ENCODE measurements at places on chromosomes 2 and 18.

- DNase-seq, result peak; percentile 86
Measured at GRCh38 chr2:105537466-105537865, 138.6 kb upstream of the FHL2 start.

- no peak for DNase-seq
Measured at GRCh38 chr2:239322416-239323086, 78.3 kb downstream of the HDAC4 start.

- peak; percentile 66 for DNase-seq
Measured at GRCh38 chr2:60560734-60561644, 7.5 kb upstream of the BCL11A start.

DNA sequence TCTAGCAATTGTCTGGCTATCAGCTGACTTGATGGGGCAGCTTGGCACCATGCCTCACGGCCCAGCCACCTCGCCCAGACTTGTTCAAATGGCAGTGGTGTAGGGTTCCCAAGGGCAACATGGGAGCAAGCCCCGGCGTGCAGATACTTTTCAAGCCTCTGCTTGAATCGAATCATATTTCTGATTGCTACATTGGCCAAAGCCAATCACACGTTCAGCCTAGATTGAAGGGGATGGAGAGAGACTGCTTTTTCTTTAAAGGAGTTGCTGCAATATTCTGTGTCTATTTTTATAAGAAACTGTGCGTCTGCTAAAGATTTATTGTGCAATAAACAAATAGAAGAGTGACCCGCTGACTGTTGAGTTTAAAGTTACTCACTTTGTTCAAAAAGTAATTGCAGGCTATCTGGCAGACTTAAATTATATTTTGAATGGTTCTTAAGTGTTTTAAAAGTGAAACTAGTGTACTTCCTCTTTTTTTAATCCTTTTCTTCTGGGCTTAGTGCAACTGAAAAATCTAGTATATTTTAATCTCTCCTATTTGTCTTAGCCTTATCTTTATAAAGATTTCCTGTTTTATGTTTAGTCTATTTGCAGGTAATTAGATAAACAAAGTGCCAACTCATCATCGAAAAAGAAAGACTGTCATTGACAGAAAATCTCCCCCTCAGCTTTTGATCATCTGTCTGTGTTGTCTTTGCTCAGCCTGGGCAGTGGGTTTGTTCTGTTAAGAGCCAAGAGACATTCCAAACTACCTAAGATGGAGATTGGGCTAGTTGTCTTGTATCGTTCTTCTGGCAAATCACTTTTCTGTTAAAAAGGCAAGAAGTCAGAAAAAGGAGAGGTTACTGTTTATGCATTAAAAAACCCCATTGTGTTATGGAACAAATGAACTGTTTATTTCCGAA is 156.1 kb downstream of the TPGS2 start:
- peak; percentile 99 for DNase-seq

GRCh38 chr2:20198796-20199632 is 25.9 kb downstream of the SDC1 start:
- DNase-seq, result peak; percentile 62

DNA sequence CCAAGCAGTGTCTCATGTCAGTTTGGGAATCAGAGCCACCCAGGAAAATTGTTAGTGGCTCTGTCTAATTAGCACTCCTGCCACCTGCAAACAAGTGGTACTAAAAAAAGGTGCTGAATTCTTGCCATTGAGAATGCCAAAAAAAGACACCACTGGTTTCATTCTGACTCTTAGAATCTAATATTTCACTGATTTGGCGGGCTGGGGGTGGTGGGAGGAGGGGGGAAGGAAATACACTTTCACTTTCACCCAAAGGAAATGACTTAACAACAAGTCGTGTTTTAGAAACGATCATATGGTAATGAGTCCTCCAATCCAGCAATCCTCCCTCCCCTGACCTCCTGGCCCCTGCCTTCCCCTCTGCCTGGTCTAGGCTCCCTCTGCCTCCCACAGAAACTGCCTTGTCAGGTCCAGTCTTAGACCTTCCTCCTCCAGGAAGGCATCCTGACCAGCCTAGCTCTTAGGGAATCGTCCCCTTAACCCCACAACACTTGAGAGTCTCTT is 4.4 kb upstream of the KLHL29 start:
- no peak for DNase-seq

GRCh38 chr2:220849433-220849832 is 722.7 kb downstream of the EPHA4 start:
- no peak for DNase-seq

- DNase-seq, result peak; percentile 45
Measured at GRCh38 chr2:121662656-121663055, 13.4 kb upstream of the CLASP1 start.

DNA sequence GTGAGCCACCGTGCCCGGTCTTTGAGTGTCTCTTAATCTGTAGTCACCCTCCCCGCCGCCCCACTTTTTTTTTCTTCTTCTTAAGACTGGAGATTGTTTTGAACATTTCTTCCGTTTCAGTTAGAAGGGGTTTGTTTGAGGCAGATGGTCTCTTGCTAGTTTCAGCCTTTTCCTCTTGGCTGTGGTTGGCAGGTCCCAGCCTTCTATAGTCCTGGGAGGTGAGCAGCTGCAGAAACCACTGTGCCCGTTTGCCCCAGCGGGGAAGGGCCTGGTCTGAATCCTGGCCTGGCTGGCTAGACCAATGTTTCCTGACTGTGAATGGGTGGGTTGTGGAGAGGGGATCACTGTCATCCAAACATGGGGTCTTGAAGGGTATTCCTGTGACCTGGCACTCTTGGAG is 30.1 kb upstream of the MCFD2 start:
- no peak for DNase-seq

- no peak for DNase-seq
Measured at GRCh38 chr2:18482666-18483065, 77.8 kb downstream of the RDH14 start.

- DNase-seq, result no peak
Measured at GRCh38 chr2:230735884-230736283, 23.2 kb downstream of the CAB39 start.

DNA sequence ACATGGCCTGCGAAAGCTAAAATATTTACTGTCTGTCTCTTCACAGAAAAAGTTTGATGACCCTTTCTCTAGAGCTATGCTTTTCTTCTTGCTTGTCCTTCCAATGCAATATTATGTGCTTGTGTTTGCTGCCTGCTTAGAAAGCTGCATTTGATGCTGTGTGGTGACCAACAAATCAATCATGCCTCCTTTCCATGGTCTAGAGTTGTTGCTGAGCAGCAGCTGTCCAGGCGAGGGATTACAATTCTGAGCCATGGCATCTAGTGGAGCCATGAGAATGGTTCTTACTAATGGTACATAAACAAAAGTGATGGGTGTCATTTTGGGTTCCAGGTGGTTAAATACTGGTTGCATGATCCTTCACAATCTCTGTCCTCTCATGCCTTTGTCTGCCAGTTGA is 1142.1 kb downstream of the DPP10 start:
- no peak for DNase-seq

DNA sequence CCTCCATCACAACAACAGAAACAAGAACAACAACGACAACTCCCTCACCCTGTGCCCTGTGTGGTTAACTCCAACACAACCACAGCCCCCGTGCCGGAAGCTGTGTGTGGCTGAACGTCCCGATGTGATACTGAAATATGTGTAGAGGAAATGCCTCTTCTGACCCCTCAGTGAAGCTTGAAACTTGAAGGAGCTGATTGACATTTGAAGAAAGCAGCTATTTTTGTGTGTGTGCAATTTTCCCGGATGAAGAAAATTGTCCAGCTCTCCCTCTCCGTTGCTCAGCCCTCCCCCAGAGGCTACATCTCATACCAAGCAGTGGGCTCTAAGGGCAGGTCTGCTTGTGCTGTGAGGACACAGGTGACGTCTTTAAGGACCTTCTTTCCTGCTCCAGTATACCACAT is 173.8 kb downstream of the ICOS start:
- DNase-seq, result no peak

DNA sequence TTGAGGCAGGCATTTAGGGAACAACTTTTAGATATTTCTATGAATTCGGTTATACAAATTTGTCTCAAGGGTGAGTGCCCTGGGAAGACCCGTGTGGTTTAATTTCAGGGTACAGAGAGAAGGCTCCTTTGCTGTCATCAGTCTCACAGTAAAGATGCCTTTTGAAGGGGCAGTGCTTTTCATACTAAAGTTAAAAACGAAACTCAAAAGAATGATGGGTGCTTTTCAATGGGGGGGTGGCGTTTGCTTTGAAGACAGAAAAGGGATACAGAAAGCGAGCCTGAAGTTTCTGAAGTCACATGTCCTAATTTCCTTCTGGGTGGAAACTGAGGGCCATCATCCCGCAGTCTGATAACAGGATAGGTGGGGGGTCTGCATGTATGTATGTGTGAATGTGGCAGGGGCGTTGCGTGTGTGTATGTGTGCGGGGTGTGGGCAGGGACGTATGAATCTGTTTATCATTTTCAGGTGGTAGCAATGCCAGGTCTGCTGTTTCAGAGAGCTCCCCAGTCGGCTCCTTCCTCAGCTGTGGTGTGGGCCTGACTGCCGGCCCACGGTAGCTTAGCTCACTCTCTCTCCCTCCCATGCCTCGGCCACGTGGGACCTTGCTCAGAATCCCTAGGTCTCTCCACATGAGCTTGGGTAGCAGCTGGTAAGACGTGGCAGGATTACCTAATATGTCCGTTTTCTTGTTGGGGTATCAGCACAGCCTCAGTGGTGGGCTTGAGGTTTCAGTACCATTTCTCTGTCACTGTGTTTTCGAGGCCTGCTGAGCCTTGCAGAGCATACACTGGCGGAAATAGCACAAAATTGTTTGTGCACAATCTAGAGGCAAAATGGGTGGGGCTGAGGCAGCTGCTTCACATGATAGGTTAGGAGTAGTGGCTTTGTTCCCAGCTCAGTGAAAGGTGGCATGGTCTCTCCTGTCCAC is 32.7 kb downstream of the ARHGAP25 start:
- no peak for DNase-seq

GRCh38 chr2:167784084-167784425 is 463.3 kb downstream of the STK39 start:
- no peak for DNase-seq
